NCI-H1105 treated with DMSO at 0.1 percent for 48 hours (cell line): ENCODE measurements at places on chromosomes 4 and X.

DNA sequence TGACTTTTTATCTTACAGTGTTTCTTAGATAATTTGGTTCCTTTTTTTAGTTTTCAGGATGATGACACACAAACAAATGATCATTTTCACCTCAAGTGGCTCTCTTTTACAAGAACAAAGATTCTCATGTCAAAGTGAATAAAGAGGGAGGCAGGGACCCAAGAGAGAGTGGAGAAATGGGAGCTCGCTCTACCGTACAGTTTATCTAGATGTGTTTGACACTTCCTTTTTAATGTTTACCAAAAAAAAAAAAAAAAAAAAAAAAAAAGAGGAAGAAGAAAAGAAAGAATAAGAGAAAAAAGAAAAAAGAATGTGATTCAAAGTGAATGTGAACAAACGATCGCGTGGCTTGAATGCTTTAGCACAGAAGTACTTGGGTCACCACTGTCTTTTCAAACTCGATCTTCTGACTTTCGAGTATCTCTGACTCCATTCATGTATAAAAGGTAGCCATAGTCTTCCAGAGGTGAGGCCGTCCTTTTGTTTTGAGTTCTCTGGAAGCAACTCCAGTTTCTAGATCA, 75.6 kb upstream of the GRXCR1 start:
- no peak for DNase-seq

DNA sequence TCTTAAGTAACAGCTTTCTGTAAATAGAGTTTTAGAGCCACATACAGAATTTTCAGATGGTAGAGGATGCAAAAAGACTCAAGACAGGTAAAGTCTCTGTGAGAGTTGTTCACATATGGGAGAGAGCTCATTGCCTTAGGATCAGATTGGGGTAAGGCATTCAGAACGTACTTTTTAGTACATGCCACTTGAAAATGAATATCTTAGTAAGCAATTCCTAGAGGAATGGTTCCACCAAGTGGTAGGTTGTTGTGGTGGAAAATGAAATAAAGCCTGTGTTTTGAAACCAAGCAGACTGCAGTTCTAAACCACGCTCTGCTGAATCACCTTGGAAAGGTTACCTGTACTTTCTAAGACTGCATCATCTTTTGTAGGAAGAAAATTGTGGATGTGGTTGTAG, 547.0 kb upstream of the LCORL start:
- peak; percentile 27 for DNase-seq

- DNase-seq, result peak; percentile 4
These were observed 18.4 kb downstream of the IL21 start for GRCh38 chr4:122602277-122603142.

DNA sequence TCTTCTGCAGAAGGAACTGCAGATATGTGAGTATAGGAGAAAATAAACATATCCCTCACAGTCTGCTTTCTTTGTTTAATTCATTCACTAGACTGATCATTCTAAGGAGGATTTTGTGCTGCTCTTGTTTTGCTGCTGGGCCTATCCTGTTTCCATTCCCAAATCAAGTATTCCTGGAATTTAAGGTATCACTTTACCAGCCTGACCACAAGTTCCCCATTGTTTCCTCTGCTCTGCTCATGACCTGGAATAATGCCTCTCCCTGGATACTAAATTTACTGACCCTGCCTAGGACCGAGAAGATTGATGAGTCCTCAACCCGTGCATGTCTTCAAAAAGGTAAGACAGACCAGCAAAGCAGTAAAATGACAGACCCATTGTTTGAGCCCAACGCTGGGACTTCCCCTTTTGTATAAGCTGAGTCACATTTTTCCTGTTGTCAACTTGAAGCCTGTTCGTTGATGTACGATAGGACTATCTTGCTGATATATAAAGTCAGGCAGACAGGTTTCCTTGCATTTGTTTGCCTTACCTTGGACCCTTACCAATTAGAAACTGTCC, 85.5 kb upstream of the TET2 start:
- no peak for DNase-seq

DNA sequence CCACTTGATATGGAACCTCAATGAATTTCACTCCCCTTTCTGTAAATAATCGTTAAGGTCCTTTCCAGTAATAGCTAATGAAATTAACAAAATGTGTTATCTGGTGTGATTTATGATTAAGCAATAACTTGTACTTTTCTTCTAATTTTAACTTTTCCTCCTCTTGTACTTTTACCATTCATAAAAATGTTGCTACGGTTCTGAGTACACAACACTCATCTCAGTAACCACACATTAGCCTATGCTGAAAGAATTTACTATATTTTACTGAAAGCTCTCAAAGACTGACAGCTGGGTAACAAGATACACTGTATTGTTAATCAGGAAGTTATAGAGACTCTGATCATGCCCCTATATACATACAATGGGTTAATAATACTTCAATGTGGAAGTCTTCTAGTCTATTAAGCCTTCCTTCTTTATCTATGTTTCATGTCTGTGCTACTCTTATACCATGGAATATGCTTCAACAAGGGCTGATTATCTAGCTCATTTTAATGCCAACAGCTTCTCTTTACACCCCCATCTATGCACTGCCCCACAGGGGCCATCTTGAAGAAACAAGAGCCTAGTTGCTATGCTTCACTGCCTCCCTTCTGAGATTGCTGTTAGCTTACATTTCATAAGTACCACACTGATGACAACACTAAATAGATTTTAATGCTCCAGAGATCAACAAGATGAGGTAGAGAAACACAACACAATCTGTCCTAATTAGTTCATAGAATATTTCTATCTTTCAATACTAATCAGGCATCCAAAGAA, 39.1 kb downstream of the LAMP2 start:
- DNase-seq, result no peak

DNA sequence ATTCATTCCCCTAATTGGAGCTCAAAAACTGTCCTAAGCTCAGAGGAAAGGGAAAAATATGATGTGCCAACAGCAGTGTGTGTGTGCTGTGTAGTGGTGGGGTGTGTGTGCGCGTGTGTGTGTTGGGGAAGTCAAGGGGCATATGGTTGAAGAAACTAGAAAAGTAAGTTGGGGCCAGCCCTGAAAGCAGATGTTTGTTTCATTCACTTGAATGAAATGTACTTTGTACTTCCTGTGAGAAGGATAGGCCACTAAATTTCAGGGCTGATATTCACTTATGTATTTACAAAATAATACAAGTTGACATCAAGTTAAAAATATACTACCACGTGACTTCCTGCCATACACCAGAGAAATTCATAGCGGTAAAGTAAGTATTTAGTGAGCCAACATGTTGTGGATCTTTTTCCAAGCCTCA, 151.3 kb upstream of the JADE1 start:
- no peak for DNase-seq

DNA sequence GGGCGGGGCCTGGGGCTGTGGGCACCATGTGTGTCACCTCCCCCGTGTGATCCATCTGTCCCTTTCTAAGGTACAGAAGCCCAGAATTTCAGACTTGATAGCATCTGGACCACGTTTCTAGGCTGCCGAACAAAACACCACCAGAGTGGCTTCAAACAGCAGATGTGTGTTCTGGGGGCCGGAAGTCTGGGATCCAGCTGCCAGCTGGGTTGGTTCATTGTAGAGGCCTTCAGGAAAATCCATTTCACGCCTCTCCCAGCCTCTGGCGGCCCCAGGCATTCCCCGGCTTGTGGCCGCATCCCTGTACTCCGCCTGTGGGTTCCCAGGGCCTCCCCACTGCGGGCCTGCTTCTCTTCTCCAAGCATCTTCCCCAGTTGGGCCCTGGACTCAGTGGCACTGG, 39.6 kb upstream of the GPR78 start:
- no peak for DNase-seq
